SK-MEL-5 (cell line): ENCODE measurements at places on chromosomes 5 and 9. TPM values are rescaled to one million over a fixed set of nuclear protein-coding genes. Genes with fewer than 3 reads are reported as not detected.

GRCh38 chr5:137695651-137696428 is 40.0 kb downstream of the KLHL3 start:
- no peak for DNase-seq

DNA sequence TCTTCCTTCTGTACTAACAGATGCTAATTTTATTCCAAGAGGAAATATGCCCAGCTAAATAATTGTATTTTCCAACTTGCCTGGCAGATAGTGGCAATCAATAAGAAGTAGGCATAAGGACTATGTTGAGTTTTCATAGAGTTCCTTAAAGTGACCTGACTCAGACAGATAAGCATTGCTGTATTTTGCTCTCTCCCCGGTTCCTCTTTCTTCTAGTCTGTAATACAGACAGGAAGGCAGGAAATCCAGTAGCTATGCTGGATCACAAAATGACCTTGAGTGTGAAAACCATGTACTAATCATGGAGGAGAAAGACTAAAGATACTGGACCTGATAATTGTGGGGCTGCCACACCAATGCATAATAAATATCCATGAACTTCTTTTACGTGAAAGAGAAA is 701.7 kb downstream of the CETN3 start:
- no peak for DNase-seq

DNA sequence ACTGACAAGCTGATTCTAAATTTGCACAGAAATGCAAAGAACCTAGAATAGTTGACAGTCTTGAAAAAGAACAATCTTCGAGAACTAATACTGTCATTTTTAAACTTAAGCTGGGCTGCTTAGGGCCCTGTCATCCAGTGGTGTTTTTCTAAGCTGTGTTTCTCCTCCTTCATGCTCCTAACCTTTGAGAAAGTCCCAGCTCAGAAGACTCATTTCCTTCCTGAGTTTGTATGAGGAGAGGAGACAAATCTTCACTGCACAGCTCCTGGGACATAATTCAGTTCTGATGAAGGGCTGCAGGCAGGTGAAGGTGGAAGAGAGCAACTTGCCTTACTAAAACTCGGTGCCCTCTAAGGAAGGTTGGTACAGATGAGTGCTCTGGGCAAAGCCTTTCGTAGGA is 109.5 kb upstream of the ANKRD55 start:
- DNase-seq = no peak

DNA sequence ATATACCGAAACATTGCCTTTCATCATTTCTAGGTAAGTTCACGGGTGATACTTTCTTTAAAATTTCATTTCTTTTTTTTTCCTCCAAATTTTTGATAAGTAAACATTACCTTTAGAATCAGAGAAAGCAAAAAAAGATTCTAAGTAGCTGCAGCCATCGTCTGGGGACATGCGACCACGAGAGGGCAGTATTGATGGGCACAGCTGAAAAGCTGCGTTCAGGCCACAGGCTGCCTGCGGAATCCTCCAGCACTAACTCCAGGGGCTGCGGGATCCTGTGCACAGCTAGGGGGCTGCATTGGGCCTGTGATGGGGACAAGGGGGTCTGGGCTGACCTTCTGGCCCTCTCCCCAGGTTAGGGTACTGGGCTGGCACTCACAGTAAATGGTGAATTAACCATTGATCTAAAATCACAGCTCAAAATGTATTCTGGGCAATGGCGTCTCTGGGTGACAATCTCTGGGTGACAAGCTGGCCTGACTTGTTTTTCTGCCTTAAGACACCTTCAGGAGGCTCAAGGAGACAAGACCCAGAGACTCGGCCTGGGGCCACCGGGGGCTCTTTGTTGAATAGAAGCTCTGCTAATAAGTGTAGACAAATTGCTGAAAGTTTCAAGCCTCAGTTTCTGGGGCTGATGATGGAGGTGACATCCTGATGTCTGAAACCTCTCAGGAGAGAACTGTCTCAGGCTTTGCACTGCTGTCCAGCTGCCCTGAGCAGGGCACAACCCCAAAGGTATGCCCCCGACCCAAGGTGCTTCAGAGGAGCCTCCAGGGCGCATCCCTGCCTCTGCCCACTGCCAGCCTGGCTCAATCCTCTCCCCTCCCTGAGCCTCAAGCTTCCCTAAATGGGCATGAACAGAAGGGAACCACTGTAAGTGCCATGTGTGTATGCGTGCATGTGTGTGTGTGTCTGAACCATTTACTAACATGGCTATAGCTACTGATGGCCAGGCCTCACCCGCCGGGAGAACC is 44.3 kb upstream of the SARDH start:
- DNase-seq = peak; percentile 76

GRCh38 chr5:119289438-119290044 is 66.3 kb upstream of the TNFAIP8 start:
- DNase-seq = no peak

DNA sequence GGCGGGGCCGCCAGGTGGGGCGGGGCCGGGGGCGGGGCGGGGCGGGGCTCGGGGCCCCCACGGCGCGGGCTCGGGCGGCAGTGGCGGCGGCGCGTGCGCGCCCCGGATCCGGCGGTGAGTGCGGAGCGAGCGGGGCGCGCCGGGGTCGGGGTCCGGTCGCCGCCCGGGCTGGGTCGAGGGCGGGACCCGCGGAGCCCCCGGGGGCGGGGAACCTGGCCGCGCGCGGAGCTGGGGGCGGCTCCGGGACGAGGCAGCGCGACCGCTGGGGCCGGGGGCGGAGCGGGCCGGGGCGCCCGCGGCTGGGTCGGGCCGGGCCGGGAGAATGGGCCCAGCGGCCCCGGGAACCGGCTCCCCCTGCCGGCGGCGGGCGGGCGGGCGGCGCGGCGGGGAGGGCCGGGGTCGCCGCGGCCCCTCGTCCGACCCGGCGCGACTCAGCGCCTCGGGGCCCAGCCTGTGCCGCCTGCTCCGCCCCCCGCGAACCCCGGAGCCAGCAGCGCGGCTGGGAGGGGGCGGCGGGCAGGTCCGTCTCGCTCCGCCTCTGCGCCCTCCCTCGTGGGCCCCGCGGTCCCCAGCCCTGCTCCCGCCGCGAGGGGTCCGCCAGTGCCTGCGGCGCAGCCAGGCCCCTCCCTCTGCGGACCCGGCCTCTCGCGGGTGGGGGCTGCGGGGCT is 3.1 kb downstream of the EGFL7 start:
- peak; percentile 26 for DNase-seq

DNA sequence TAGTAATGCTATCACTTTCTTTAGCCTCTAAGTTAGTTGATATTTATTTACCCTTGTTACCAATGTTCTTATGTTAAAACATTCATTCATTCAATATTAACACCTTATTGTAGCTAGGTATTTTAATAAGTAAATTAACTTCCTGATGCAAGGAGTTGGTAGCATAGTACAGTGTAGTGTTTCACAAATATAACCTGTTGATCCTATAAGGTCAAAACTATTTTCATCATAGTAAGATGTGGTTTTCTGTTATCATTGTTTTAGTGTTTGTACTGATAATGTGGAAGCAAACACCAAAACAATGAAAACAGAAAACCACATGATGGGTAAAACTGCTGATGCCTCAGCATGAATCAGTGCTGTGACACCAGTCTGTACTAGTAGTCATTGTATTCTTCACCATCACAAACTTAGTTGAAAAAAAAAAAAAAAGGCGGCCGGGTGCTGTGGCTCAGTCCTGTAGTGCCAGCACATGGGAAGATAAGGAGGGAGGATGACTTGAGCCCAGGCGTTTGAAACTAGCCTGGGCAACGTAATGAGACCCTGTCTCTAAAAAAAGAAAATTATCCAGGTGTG is 36.5 kb downstream of the ZCCHC7 start:
- no peak for DNase-seq

DNA sequence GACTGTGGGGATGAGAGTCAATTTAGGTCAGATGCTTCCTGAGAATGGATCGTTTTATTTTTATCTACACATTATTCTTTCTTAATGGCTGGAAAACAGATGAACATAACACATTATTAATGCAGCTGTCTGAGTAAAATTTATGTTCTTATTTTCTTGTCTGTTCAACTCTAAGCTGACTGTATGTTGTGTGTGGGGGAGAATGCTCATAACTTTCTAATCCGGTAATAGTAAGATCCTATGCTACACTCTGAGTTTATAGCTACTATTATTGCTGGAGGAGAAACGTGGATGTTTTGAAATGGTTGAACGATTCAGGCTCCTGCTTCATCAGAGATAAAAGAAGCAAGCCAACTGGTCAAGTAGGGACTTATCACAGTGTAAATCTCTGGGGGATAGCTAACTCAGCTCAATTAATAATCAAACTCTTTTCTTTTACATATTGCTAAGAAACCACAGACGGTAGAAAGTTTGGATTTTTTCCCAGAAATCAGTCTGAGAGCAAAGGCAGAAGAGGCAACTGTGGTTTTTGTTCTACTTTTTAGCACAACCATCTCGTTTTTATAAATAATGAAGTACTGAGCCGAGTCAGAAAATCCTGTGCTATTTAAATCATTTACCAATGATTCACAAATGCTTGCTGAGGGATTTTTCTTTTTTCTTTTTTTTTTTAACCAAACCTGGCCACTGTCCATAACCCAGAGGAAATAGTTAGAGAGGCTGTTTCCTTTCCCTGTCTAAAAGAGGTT is 265.0 kb upstream of the FAM174A start:
- DNase-seq = no peak

- no peak for DNase-seq
Observed at GRCh38 chr9:76431601-76432000, 27.4 kb upstream of the GCNT1 start.

DNA sequence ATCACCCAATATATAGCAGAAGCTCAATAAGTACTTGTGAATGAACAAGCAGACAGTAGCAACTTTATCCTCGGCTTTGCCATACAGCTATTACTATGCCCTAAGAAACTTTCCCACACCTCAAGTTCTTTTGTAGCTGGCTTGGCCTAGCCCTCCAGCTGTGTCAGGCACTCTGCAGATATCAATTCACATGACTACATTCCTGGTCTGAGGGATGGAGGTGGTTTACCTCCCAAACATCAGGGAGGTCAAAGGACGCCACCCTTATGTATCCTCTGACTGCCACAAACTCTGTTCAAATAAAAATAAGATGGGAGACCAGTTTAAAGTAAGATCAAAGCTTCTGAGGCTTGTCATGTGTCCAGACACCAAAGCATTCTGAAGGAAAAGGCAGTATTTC is 416.3 kb downstream of the PIK3R1 start:
- DNase-seq = no peak

DNA sequence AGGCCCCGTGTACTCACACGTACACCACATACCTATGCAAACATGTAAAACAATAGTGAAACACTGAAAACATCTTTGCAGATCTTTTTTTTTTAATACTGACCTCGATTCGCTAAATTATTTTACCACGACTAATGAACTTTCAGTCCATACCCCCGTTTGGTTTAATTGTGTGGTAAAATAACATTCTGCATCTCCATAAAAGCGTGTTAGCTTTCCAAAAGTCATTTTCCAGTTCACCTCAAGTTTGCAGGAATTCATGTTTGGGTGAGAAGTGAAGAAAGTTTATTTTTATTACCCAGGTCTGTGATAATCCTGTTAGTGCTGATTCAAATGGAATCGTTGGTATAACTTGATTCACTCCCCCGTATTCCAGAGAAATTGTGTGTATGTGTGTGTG is 652 bp downstream of the ARSK start:
- no peak for DNase-seq

- no peak for DNase-seq
Observed at GRCh38 chr5:169650701-169651331, 13.7 kb downstream of the DOCK2 start.

DNA sequence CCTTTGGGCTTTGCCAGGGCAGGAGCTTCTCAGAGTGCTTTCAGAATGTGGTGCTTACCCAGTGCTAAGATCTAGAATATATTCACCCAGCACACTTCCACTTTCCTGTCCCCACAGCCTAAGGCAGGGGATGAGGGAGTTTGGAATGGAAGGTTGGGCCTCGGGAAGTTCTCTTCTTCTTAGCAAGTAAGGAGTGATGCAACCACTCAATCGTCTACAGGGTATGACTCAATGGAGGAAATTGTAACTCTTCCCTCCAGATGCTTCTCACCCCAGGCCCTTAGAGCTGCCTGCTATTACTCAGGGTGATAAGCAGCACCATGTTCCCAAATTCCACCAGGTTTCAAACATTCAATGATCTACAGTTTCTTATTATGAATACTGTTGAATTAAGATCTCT is 30.8 kb upstream of the AGGF1 start:
- DNase-seq = no peak

Gene YTHDC2
- total RNA-seq = 15.3 and 16.3 TPM in 2 replicates

Gene TAF1L
- total RNA-seq = not detected in 2 replicates

Gene PCDHGB2
- total RNA-seq = 1.5 and 1.7 TPM in 2 replicates

Gene OR1Q1
- not detected in 2 replicates for total RNA-seq

Gene CTSV
- 22.1 and 24.4 TPM in 2 replicates for total RNA-seq

Gene PCDHA5
- 0.40 and 0.77 TPM in 2 replicates for total RNA-seq

Gene SNX30
- 39.2 and 39.6 TPM in 2 replicates for total RNA-seq

Gene PCDHGA11
- total RNA-seq = 0.21 and 0.58 TPM in 2 replicates

Gene SHISAL2B
- total RNA-seq = not detected in 2 replicates

Gene LECT2
- not detected in 2 replicates for total RNA-seq

Gene ZDHHC12
- 65.2 and 74.1 TPM in 2 replicates for total RNA-seq
